Nephron progenitor cell (in vitro differentiated cells): ENCODE measurements at places on chromosomes 2 and 18.

DNA sequence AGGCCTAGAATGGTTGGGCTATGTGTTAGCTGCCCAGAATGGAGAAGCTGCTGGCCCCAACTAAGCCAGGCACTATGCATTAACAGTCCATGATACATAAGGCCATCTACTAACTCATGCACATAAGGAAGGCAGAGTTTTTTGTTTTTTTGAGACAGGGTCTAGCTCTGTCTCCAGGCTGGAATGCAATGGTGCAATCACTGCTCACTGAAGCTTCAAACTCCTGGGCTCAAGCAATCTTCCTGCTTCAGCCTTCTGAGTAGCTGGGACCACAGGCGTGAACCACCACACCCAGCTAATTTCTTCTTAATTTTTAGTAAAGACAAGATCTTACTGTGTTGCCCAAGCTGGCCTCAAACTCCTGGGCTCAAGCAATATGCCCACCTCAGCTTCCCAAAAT, 37.6 kb downstream of the GPR45 start:
- DNase-seq = no peak

- no peak for DNase-seq
Observed at GRCh38 chr18:35024965-35025364, 16.2 kb upstream of the MAPRE2 start.

DNA sequence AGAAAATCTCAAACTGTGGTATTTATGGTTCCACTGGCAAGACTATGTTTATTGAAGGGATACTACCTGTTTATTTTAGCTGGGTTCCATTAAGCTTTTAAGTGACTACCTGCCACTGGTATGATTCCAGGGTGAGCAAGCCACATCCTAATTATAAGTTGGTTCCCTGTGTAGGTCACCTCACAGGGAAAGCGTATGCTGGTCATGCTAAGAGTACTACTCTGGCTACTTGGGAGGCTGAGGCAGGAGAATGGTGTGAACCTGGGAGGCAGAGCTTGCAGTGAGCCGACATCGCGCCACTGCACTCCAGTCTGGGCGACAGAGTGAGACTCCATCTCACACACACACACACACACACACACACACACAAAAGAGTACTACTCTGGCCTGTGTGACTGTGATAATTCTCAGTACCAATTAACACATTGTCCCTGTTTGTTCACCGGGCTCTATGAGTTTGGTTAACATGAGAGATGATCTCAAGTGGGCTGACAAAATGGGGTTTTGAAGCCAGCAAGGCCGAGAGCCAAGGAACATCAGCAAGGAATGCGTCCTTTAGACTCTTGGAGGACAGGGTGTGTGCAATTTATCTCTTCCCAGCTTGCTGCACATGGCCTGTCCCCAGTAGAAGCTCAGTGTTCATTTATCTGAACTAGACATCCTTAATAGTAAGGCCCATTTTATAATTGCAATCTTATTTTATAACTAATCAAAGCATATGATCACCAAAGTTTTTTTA, 15.2 kb upstream of the ITSN2 start:
- DNase-seq = no peak

GRCh38 chr2:69226903-69227302, 160.1 kb downstream of the GFPT1 start:
- no peak for DNase-seq

DNA sequence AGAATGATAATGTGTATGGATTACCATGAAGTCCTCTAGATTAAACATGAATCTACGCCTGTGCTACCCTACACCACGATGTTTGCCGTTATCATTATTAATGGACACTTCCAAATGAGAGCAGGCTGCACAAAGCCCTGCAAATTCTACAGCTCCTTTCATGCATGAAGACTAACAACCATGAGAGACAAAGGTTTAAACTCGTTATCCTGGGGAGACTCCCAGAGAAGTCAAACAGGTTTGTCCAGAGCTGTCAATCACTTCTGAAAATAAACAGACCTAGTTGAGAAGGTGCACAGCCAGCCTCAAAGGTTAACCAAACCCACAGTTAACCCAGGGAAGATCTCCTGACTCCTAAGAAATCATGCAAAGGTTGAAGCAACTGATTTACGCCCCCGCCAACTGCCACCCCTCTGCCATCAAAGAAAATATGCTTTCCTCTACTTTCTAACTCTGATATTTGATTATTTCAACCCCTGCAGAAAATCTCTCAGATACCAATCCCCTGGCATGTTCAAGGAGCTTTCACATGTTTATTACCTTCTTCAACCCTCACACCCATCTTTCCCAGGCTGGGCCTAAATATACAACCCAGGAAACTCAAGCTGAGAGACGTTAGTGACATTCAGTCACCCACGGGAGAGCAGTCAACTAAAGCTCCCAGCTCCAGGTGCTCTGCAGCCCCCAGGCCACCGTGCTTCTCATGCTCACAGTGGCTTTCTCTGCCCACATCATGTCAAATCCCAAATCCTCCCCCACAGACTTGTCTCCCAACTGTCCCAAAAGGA, 35.9 kb downstream of the MYO5B start:
- no peak for DNase-seq

DNA sequence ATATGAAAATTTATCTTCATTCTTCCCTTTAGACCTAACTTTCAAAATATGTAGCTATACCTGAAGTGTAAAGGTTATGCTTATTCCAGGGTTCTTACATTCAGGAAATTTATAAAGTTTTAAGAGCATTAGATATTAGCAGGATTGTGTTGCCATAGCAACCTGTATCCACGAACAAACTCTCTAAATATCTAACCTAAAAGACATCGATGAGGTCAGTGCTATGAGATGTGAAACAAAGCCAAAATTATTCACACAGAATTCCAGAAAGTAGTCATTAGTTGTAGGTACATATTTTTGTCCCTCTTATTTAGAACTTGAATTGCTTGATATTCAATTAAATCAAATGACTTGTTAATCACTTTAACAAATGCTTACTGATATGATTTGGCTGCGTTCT, 705.3 kb downstream of the SOCS6 start:
- DNase-seq = no peak

GRCh38 chr2:37816036-37816435, 109.1 kb upstream of the RMDN2 start:
- no peak for DNase-seq

DNA sequence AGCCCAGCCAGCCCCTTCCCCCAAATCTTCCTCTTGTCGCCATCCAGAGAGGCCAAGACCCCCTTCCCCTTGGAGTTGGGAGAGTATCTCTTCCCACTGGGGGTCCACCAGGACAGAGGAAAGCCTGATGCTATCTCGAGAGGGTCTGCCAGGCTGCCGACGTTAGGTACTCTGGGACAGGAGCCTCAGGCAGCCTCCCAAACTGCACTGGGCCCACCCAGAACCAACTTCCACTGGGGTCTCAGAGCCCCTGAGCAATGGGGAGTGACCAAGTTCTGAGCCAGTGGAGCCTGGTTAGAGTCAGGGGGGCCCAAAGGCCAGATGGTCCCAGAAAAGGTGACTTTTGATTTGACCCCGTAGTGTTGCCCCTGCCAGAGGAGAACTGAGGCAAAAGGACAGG, 189.1 kb downstream of the INHBB start:
- no peak for DNase-seq

DNA sequence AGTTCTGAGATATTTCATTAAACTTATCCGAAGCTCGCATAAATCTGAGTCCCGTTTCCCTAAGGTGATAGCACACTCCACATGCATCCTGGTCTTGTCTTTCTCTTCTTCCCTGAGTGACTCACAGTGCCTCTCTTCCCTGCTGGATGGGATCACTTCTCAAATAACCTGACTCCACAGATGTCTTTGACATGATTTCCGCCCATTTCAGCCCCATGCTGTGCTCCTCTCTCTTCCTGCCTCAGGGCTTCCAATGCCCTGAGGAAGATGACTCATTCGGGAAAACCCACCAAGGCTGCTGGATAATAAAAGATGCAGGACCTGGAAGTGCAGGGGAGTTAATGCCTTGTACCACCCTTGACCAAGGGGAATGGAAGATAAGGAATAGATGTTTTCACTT, 441.7 kb upstream of the SOX11 start:
- DNase-seq = no peak

DNA sequence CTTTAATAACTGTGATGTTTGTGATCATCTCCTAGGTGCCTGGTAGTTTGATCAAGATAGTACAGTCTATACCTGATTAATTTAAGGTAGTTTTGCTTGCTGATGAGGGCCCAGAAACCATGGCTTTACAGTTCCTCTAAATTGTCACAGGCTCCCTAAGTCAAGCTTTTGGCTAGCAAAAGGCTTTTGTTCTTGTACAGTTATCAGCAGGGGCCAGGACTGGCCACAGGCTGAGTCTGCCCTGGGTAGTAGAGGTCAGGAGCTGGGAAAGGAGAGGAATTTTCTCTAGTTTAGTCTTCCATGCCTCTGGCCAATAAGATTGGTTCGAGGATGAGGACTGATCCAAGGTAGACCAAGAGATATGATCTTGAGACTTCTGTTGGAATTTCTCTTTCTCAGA, 3.6 kb upstream of the BOD1L2 start:
- no peak for DNase-seq

- no peak for DNase-seq
Observed at GRCh38 chr2:5377323-5377722, 314.9 kb upstream of the SOX11 start.
